ENCODE measurements at places on chromosomes 6 and 20.

GRCh38 chr6:82227770-82228169, 19.8 kb downstream of the IBTK start:
- no peak for DNase-seq

GRCh38 chr20:38002422-38002821, 30.8 kb downstream of the TTI1 start:
- DNase-seq, result no peak

- no peak for DNase-seq
These were observed 178.4 kb upstream of the ZNF184 start for GRCh38 chr6:27651371-27651732.

DNA sequence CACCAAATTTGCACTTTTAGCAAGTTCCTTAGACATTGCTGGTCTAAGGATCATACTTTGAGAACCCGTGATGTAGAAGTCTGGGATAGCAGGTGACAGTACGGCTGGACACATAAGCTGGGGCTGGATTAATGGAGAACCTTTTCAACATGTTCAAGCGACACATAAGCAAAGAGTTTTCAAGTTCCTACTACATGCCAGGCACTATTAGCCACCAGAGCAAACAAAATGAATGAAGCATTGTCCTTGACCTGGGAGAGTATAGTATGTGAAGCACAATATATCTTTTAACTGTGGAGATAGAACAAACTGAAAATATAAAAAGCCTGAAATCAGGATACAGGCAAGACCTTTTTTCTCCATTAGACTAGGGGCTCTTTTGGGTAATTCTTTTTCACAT, 102.9 kb downstream of the ADGRG6 start:
- DNase-seq, result no peak

DNA sequence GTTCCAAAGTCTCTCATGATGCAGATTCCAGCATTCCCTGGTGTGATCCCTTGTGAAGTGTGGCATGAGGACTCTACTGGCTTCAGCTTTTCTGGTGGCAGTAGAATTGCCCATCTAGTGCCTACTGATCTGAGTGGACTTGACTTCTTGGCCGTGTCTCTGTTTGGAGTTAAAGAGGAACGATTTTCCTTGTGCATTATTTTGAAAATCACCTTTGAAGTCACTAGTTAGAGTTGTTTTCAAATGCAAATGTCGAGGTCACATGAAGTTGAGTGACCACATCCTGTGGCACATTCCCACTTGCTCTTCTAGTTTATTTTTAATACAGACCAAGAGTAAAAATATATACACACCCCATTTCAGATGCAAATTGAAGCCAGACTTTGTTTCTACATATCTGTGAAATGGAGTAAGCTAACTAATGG, 270.7 kb upstream of the TAB2 start:
- no peak for DNase-seq

DNA sequence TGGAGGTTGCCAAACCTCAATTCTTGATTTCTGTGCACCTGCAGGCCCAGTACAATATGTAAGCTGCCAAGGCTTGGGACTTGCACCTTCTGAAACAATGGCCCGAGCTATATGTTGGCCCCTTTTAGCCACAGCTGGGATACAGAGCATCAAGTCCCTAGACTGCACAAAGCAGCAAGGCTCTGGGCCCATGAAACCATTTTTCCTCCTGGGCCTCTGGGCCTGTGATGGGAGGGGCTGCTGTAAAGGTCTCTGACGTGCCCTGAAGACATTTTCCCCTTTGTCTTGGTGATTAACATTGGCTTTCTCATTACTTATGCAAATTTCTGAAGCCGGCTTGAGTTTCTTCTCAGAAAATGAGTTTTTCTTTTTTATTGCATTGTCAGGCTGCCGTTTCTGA, 40.5 kb upstream of the SLC35F1 start:
- DNase-seq, result no peak

GRCh38 chr6:158344534-158344933, 32.3 kb downstream of the TULP4 start:
- DNase-seq, result no peak

GRCh38 chr6:4264601-4265000, 129.2 kb upstream of the ECI2 start:
- DNase-seq, result no peak

DNA sequence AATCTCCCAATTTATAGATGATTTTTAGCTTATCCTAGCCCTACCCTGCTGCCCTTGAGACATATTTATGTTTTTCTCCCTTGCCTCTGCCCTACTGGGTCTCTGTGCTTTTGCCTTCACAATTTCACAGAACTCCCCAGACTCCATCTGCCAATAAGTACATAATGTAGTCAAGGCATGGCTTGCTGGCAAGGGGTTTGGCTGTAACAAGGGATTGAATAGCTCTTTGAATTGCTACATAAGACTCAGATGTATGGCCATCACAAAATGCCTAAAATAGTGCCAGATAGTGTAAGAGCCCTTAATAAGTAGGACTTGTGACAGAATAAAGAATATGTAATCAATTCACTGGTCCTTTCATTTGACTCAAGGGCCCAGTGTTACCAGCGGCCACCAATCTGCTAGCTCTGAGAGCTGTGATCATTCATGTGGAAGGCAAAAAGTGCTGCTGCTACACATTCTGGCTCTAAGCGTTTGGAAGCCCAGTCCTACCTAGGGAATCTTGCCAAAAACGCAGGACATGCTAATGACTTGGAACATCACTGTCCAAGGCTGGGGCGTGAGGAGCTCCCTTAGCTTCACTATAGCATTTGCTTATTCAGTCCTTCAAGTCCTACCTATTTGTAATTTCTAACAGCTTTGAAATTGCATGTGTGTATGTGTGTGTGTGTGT, 20.5 kb downstream of the CLVS2 start:
- no peak for DNase-seq

All from activated T-cell treated with anti-CD3 and anti-CD28 coated beads, Interleukin-2, amount 50 U/mL, for 24 hours (primary cell).